ENCODE measurements at places on chromosomes 2 and 18.

- no peak for DNase-seq
Observed at GRCh38 chr2:196480653-196481323, 158.7 kb upstream of the CCDC150 start.

GRCh38 chr2:222423632-222424275, 589 bp upstream of the SGPP2 start:
- DNase-seq: no peak

DNA sequence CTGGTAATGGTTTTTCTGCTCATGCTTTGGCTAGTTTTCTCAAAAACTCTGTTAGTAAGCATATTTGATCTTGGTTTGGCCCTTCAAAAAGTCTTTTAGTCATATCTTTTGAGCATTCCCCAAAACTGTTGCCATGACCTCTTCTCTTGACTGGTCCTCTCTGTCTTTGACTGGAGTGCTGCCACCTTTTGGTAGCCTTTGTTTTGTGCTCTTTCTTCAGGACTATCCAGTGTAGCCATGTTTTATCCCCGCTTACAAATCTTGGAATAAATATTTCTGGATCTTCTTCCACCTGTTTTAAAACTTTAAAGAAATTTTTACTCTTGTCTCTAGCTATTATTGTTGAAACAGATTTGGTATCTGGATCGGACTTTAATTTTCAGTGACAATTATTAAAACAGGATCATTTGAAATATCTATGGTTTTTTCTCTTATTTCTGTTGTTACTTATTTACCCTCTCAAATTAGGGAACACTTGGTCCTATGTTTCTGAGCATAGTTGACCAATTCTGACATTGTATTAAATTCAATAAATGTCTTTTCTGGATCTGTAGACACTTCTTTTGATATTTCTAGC, 965 bp upstream of the ELOA2 start:
- DNase-seq: no peak

DNA sequence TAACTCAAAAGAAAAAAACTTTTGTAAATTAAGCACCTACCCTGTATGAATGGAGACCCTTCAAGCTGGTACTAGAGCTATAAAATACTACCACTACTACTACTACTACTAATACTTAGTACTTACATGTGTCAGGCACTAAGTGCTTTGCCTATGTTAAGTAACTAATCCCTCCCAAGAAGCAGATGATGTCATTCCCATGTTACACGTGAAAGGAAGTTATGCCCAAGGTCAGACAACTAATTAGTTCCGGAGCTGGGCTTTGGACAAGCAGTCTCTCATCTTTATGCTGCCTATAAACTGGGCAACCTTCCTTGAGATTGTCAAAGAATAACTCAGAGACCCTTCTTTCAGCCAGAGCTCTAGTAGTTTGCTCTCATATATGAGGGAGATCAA, 13.9 kb upstream of the ATP6V1B1 start:
- no peak for DNase-seq

DNA sequence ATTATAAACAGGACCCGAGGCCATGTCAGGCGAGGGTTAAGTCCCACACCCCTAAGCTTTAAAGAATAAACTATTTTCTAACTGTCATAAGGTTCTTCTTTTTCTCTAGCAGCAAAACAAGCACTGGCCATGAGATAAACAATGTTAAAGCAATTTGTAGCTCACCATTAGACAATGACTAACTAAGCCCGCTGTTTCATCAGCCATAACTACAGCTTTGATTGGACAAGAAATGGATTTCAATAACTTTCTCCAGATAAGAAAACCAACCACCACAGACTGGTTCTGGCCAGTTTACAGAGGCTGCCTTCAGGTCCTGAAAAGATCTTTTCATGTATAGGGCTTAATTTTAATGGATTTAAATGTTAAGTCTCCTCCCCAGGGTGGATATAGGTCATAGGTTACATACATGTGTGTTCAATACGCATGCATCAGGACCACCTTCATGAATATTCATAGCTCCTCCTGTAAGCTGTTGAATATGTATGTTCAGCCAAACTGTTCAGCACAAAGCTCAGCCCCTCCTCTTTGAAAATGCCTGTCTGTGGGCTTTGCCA, 108.7 kb upstream of the RAB6C start:
- DNase-seq: no peak

GRCh38 chr2:124437811-124438210, 412.7 kb downstream of the CNTNAP5 start:
- no peak for DNase-seq

DNA sequence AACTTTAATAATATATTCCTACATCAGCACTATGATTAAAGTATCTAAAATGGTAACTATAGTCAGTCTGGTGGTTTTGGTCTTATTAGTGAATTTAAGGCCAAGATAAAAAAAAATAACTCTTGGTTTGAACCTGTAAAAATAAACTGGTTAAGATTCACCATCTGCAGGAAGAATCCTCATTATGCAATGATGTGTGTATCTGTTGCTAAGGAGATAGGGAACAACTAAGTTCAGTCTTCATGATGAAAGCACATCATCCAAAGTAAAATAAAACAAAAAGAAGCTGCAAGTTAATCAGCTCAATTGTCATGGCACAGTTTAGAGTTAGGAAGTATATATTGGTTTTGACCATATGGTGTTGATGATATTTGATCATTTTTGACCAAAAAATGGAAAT, 466.0 kb downstream of the NYAP2 start:
- DNase-seq: no peak

GRCh38 chr18:56565046-56565445, 73.3 kb downstream of the TXNL1 start:
- no peak for DNase-seq

DNA sequence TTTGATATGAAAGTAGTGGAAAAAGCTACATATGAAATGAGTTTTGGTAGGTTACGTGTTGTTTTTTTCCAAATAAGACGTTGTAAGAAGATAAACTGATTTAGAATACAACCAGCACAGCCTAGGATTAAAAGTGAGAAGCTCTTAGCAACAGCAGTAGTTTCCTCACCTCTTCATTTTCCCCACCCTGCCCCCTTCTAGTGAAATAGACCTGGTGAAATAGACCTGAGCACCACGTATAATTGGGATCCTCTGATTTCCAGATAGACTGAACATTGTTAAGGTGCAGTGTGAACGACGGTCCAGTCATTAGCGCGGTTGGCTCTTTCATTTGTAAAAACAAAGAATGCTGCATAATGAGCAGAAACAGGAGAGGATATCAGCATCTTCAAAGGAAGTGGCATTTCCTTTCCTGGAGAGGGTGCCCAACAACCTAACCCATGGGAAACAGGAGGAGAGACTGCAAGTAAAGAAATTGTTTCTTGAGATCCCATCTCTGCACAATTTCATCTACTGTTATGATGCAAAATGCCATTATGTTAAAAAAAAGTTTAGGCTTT, 114.3 kb downstream of the FIGN start:
- no peak for DNase-seq

- DNase-seq: no peak
Observed at GRCh38 chr18:22169011-22169888, at the start of gene GATA6. GATA6 (plus strand) TSS chr18:22169589; CDS start chr18:22171145, 1,556 bp downstream.

DNA sequence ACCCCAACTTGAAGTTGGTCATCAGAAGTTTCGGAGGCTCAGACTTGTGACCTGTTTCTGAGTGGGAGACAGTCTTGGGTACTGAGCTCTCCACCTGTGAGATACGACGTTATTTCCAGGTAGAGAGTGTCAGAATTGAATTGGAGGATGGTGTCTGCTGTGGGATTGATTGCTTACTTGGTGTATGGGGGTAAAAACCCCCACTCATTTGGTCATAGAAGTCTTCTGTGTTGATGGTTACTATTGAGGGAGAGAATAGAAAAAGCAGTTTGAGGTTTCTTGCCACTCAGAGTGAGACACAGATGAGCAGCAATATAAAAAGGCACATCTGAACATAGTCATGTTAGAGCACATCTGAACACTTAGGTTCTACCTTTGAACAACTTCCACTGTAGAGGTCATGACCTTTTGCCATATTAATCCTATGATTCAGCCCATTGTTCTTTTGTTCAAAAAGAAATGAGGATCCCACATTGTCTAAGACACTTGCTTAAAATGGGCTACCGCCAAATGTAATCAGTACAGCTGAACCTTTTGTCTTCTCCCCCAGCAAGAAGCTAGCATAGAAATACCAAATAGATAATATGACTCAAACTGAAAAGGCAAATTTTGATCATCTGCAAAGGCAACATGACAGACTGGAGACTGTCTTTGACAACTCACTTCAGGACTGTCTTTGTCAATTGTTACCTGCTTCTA, 73.3 kb downstream of the NAB1 start:
- no peak for DNase-seq

DNA sequence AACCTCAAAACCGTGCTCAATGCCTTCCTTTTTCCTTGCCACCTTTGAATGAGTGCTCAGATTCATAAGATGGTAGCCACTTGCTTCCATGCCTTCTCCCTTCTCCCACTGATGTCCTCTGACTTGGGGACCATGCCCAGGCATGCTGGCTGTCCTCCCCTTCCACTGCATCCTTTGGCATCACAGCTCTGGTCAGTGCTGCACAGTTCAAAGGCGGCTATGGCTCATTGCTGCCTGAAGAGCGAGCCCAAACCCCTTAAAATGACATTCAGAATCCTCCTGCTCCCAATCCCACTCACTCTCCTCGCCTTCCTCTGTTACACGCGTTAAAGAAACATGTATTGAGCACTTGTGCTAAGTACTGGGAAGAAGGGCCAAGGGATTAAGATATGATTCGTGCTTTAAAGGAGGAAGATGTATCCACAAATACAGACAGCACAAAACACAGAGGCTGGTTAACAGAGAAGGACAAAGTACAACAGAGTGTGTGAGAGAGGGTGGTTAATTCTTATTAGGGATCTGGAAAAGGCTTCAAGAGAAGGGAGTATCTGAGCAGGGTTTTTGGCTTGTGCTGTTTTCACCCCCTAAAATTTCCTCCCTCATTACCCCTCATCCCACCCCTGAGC, 81.8 kb downstream of the CERKL start:
- no peak for DNase-seq

- no peak for DNase-seq
Observed at GRCh38 chr2:226227341-226227740, 572.3 kb downstream of the IRS1 start.

- no peak for DNase-seq
Observed at GRCh38 chr18:75157381-75157780, 51.6 kb downstream of the PTGR3 start.

- DNase-seq: no peak
Observed at GRCh38 chr2:107801498-107801897, 25.2 kb upstream of the RGPD4 start.

DNA sequence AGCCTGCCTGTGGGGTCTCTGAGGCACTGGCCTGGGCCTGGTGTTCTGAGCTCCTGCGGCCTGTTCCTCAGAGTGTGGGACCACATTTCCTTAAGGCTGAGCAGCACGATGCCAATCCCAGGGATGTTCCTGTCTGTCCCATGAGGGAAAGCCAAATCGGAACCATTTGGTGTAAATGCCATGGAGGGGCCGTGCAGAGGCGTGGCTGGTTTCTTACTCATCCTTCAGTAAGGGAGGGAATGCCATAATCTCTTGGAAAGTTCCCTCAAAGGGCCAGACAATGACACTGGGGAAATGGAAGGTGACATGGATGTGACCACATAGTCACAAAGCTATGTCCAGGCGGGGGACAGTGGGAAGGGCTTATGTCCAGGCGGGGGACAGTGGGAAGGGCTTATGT, 14.4 kb upstream of the PTMA start:
- DNase-seq: no peak

- peak; percentile 17 for DNase-seq
Observed at GRCh38 chr2:188181067-188181838, 110.4 kb upstream of the GULP1 start.

DNA sequence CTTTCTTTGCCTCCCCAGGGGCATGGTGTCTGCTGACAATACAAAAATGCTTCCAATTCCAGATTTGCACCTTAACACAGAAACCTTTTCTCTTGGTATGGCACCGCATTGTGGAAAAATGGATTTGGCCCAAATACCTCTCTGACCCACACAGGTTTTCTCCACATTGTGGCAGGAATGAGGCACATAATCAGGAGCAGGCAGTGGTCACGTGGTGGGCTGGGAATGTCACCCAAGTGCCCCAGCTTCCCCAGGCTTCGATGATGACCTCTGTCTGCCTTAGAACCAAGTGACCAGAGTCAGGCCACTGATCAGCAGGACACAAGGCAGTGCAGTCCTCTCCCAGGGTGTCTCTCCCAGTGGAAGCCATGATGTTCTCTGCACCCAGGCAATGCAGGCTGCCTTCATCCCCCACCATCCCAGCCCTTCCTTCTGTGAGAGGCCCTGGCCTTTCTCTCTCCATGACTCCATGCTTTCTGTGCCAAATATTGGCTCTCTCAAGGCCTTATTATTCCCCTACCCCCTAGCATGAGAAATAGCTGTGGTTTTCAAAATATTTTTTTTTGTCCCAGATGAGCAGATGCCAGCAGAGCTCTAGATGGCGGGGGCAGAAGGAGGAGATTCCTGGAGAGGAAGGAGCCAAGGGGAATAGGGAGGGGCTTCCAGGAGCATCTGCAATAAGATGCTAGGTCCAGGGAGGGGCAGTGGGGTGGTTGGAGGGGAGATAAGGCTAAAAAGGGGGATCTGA, 198.9 kb downstream of the ACKR3 start:
- no peak for DNase-seq

DNA sequence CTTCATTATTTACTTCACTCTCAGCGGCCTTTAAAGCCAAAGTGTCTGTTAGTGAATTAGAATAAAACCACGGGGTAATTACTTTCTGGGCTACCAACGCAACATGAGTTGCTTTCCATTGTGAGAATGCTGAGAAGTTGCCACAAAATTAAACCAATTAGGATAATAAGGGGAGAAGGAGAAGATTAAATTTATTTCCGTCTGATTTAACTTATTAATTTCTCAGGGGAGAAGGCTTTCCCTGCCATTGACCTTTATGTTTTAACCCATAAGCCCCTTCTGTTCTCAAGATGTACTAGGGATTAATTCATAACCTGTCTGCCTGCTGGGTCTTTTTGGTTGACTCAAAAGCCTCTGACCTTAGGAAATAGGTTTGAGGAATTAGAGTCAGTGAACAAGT, 42.3 kb upstream of the IGFBP5 start:
- no peak for DNase-seq

GRCh38 chr2:149075853-149076252, 37.4 kb downstream of the LYPD6B start:
- DNase-seq: no peak

- peak; percentile 39 for DNase-seq
Observed at GRCh38 chr2:171210864-171211431, 50.3 kb upstream of the TLK1 start.

GRCh38 chr2:191148281-191148680, 2.5 kb downstream of the STAT4 start:
- DNase-seq: no peak

DNA sequence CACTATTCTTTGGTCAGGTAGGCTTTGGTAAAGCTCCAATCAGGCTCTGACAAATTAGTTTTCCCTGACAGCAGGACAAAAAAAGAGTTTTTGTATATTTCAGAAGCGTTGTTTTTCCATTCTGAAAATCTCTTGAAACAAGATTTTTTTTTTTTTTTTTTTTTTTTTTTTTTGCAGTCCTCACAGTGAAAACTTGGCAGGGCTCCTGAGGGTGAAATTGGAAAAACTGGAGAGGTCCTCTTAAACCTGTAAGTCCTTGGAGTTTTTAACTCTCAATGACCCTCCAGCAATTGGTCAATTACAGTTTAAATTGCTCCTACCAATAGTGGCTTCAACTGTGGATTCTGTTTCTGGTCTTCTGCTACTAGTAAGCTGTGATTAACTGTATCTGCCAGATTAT, 244.5 kb upstream of the PKDCC start:
- no peak for DNase-seq

- DNase-seq: no peak
Observed at GRCh38 chr2:230318190-230319121, 8.5 kb upstream of the SP140L start.

Measured in GF-D8 (cell line).